Cerebellum (tissue), 4 donors: ENCODE measurements at places on chromosomes 16 and 17.

GRCh38 chr17:49588726-49589576 is 13.3 kb downstream of the NXPH3 start:
- DNase-seq: no peak

DNA sequence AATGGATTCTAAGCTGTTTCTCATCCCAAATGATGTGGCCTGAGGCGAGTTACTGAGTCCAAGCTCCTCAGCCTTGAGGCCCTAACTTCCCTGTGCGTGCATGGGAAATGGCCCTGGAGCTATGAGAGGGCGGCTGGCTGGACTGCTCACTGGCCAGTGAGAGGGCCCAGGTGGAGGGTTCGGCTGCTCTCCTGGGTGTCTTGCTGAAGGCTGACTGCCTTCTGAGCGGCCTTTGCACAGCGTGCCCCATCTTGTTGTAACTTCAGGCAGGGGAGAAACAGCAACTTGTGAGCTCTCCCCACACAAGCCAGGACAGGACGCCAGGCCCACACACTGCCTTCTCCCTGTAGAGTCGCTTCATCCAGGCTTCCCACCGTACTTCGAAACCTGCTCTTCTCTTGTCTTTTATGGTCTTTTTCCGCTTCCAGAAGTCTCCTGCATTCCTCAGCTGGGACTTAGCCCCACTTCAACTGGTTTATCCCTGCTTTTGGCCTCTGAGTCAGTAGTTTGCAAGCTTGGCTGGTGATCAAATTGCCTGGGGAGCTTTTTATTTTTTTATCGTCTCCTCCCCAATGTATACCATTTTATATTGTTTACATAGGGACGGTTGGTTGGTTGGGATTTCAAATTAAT is 13.3 kb downstream of the CDH3 start:
- no peak for DNase-seq

DNA sequence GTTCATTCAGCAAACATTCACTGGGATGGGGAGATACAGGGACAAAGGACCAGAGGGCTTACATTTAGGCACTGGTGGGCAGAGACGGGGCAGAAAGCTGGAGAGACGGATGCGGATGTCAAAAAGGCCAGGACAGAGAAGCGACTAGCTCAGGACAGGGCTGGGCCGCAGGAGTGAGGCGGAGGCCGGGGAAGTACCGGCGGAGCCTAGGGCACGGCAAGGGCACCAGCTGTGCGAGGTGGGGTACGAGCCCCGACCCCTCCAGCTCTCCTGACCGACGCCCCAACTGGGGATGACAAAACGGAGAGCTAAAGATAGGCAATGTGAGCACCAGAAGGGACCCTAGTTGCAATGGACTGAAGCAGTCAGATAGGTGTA is 3.9 kb upstream of the SGCA start:
- no peak for DNase-seq

- DNase-seq: peak; percentile 89
These were observed at the start of gene TMEM107 for GRCh38 chr17:8176197-8176940. Gene TMEM107, minus strand, starts transcription at chr17:8176380. Its CDS starts 94 bp downstream, at chr17:8176286.

DNA sequence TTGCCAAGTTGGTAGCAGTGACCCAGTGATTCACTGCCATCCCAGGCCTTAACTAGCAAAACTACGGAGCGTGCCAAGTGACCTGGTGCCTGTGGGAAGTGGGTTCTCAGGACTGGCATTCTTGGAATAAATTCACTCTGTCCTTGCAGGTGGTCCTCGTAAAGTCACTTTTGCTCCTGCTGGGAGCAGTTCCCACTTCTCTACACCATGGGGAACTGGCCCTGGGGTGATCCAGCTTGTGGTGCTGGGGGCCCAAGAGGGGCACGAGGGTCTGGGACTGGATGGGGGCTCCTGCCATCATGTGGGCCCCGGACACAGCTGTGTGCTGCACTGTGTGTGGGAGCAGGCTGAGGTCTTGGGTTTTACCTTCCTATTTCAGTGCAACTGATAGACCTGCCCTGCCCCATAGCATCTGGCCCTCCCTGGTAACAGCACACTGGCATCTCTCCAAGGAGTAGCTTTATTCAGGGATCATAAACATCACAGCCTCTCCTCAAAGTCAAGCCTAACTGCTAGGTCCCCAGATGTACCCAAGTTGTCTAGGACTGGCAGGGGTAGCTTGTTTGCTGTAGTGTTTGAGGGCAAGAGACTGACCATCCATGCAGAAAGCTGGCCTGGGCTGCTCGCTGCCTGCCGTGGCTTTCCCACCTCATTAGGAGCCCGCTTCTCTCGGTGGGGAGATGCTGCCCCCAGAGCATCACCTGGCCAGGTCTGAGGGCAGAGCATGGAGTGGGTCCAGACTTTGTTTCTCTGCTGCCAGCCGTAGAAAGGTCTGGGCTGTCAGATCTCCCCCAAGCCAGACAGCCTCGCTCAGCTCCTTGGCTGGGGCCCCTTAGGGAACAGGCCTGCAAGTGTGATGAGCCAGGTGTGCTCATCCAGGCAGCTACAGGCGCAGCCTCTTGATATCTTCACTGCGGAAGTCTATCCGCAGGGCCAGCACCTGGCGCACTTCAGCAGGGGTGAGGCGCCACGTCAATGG is 26.0 kb downstream of the FCSK start:
- no peak for DNase-seq
